Urinary bladder (tissue), 4 donors: ENCODE measurements at places on chromosomes 7 and 10. TPM values are rescaled to one million over a fixed set of nuclear protein-coding genes. Genes with fewer than 3 reads are reported as not detected.

BTBD16 gene
- total RNA-seq: 2.6 TPM

CCDC172 gene
- total RNA-seq: not detected

NPY4R2 gene
- total RNA-seq: 0.16 TPM

ANKRD30A gene
- total RNA-seq: not detected

ZKSCAN1 gene
- total RNA-seq: 51.5 TPM

ZNF488 gene
- 0.63 TPM for total RNA-seq
